ENCODE measurements at places on chromosomes 7 and 10.

GRCh38 chr10:96092999-96093767 lies 36.9 kb upstream of the ZNF518A start:
- no peaks in the 10 kb centered on the region for H3K36me3 ChIP-seq
- H3K4me3 ChIP-seq, result no peak overlapping the region
- no peak for DNase-seq
- H3K27me3 ChIP-seq, result peaks cover 10% of the 10 kb centered on the region
- H3K27ac ChIP-seq, result no peak overlapping the region

DNA sequence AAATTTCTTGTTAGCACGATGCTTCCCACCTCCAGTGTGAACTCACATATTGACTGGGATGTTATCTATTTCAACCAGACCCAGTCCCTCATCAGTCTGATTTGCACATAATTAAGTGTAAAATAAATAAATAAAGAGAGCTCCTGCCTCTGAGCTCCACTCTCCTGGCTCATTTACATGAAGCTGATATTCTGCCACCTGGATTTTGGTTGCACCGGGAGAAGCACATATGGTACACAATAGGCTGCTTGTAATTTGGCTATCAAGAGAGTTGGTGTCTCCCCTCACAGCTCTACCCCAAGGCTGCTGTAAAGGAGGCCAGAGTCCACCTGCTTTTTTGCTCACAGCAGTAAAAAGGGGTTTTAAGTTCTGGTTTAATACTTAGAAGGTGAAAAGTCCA lies 610.5 kb downstream of the KCNMA1 start:
- no peak for DNase-seq
- H3K27ac ChIP-seq, result no peak overlapping the region
- peaks cover 9% of the 10 kb centered on the region for H3K4me1 ChIP-seq
- no peaks in the 10 kb centered on the region for H3K27me3 ChIP-seq
- H3K4me3 ChIP-seq, result no peak overlapping the region
- H3K36me3 ChIP-seq, result peaks cover 7% of the 10 kb centered on the region

- H3K27ac ChIP-seq, result no peak overlapping the region
- no peaks in the 10 kb centered on the region for H3K4me1 ChIP-seq
- no peaks in the 10 kb centered on the region for H3K27me3 ChIP-seq
- no peak for DNase-seq
- no peak overlapping the region for H3K4me3 ChIP-seq
- H3K36me3 ChIP-seq, result peaks cover 6% of the 10 kb centered on the region
These were observed 464.4 kb downstream of the PTPRN2 start for GRCh38 chr7:158123214-158123613.

DNA sequence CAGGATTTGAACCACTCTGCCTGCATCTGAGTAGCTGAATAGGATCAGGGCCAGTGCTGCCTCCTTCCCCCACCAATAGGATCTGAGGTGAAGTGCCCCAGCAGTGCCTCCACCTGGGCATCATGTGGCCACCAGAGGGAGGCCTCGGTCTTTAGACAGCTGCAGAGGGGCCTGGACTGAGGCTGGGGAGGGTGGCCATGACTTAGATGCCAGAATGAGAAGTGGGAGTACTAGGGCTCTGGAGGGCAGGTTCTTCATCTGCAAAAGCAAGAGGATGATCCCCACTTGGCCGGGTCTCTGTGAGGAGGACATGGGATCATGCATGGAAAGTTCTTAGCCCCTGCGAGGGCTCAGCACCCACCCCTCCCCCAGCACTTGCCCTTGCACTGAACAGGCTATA lies 56.9 kb downstream of the NEUROG3 start:
- peaks cover 26% of the 10 kb centered on the region for H3K27me3 ChIP-seq
- no peak for DNase-seq
- no peak overlapping the region for H3K27ac ChIP-seq
- no peaks in the 10 kb centered on the region for H3K36me3 ChIP-seq

GRCh38 chr10:116769791-116770190 lies 27.4 kb upstream of the HSPA12A start:
- H3K4me1 ChIP-seq, result peaks cover 60% of the 10 kb centered on the region
- 0 out of 2 replicates have a peak overlapping the region, but pooled peaks have one; percentile 8 for H3K4me3 ChIP-seq
- peak overlapping the region; percentile 96 for H3K27ac ChIP-seq
- no peaks in the 10 kb centered on the region for H3K36me3 ChIP-seq
- H3K27me3 ChIP-seq, result peaks cover 2% of the 10 kb centered on the region

- H3K4me3 ChIP-seq, result no peak overlapping the region
- no peaks in the 10 kb centered on the region for H3K27me3 ChIP-seq
- peaks cover 8% of the 10 kb centered on the region for H3K36me3 ChIP-seq
- no peak for DNase-seq
- no peaks in the 10 kb centered on the region for H3K4me1 ChIP-seq
These were observed 193.5 kb downstream of the MGMT start for GRCh38 chr10:129660569-129660968.

DNA sequence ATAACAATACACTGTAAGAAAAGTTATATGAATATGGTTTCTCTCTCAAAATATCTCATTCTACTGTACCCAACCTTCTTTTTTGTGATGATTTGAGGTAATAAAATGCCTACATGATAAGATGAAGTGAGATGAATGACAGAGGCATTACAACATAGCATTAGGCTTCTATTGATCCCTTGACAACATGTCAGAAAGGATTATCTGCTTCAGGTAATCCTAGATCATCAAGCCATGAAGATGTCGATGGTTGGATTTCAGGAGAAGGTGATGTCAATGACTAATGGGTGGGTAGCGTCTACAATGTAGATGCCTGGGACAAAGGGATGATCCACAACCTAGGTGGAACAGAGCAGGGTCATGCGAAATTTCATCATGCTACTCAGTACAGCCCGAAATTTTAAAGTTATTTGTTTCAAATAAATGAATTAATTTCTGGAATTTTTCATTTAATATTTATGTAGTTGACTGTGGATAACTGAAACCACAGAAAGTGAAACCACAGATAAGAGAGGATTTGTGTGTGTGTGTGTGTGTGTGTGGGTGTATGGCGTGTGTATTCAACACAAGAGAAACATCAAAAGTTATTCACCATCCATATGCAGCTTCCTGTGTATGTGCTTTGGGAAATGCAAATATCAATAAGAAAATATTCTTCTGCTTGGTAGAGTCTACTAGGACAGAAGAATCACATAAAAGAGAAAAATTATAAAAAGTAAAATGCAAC lies 77.0 kb downstream of the MAGI2 start:
- no peaks in the 10 kb centered on the region for H3K27me3 ChIP-seq
- H3K4me3 ChIP-seq, result no peak overlapping the region
- no peak for DNase-seq
- no peak overlapping the region for H3K27ac ChIP-seq
- no peaks in the 10 kb centered on the region for H3K36me3 ChIP-seq

All from HFFc6 (cell line).